Occipital lobe (tissue), 3 donors: ENCODE measurements at places on chromosomes 6 and 20.

- DNase-seq, result no peak
Measured at GRCh38 chr20:62454904-62455636, 20.7 kb downstream of the GATA5 start.

GRCh38 chr6:119360262-119360915 lies 10.8 kb upstream of the MAN1A1 start:
- no peak for DNase-seq

- no peak for DNase-seq
Measured at GRCh38 chr20:38155811-38156210, 9.3 kb downstream of the TGM2 start.

GRCh38 chr6:95352064-95352795 lies 225.1 kb upstream of the MANEA start:
- no peak for DNase-seq

DNA sequence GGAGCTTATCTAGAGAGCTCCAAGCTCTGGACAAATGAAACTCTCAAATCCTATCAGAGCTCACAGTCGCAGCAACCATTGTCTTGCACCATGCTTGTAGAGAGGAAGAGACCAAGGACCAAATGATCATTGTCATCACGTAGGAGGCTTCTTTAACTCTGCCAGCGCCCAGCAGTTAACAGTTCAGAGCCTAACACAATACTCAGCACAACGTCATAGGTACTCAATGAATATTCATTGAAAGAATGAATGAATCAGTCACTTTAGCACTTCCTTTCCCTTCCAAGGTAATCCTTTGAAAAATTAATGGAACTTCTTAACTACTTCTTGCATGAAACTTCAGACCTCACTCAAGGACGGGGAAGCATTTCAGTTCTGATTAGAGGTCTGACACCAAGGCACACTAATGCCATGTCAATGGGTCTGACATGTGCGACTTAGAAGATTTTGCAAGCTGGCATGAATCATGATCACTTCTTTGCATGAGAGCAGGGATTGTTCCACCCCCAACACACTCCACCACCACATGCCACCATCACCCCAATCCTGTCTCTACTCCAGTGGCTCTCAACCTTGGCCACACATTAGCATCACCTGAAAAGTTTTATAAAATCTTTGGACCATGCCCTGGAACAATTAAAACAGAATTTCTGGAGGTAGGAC lies 45.1 kb downstream of the KHDC1L start:
- no peak for DNase-seq

- DNase-seq, result no peak
Measured at GRCh38 chr20:37880726-37881591, 22.0 kb upstream of the VSTM2L start.

DNA sequence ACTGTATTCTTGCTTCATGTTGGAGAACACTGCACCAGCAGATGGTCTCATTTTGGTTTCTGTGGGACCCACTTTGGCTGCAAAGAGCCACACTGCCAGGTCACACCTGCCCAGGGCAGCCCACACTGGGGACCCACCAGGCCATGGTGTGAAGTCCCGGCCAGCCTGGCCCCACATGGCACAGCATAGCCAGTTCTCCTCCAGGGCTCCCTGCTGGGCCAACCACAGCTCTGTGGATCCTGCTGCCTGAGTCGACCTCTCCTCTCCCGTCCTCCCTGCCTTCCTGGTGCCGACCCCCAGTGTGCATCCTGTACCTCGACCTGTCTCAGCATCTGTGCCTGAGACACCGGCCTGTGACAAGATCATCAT lies 3.0 kb downstream of the ARFRP1 start:
- DNase-seq, result no peak

DNA sequence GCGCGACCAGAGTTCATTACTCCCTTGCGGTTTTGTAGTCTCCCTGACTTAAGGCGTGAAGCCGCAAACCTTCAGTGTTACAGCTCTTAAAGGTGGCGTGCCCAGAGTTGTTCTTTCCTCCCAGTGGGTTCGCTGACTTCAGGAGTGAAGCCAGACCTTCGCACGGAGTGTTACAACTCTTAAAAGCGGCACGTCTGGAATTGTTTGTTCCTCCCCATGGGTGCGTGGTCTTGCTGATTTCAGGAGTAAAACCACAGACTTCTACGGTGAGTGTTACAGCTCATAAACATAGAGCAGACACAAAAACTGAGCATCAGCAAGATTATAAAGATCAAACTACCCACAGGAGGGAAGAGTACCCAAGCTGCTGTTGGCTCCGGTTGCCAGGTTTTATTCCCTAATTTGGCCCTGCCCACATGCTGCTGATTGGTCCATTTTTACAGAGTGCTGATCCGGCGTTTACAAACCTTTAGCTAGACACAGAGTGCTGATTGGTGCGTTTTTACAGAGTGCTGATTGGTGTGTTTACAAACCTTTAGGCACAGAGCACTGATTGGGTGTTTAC lies 10.4 kb downstream of the TMEM14C start:
- no peak for DNase-seq

DNA sequence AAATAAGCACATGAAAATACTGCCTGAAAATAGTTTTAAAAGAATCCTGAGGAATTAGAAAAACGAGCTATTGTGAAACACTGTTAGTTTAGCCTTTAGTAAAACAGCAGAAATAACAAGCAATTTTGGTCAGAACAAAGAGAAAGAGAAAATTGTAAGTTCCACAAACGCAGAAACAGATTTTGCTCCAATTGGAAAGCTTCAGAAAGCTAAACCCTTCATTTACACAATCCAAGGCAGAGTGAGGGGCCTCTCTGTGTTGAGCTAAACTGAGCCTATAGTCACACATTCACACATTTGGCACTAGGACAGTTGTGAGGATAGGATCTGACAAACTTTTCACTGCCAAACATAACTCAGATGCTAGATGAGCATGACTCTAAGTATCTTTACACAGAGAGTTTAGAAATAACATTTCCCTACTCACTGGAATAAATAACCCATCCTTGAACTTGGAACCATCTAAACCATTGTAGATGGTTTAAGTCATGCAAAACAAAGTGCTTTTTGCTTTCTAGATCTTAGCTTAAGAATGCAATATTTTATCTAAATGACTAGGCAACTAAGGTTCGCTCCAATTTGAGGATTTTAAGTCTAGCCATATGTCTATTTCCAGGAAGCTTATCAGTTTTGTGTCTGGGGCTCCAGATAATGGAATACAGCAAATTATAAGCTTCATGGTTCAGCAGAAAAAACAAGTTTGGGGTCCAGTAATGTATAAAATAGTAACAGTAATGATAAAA lies 122.6 kb downstream of the SGK1 start:
- no peak for DNase-seq

GRCh38 chr6:151130329-151130728 lies 109.4 kb upstream of the AKAP12 start:
- no peak for DNase-seq

DNA sequence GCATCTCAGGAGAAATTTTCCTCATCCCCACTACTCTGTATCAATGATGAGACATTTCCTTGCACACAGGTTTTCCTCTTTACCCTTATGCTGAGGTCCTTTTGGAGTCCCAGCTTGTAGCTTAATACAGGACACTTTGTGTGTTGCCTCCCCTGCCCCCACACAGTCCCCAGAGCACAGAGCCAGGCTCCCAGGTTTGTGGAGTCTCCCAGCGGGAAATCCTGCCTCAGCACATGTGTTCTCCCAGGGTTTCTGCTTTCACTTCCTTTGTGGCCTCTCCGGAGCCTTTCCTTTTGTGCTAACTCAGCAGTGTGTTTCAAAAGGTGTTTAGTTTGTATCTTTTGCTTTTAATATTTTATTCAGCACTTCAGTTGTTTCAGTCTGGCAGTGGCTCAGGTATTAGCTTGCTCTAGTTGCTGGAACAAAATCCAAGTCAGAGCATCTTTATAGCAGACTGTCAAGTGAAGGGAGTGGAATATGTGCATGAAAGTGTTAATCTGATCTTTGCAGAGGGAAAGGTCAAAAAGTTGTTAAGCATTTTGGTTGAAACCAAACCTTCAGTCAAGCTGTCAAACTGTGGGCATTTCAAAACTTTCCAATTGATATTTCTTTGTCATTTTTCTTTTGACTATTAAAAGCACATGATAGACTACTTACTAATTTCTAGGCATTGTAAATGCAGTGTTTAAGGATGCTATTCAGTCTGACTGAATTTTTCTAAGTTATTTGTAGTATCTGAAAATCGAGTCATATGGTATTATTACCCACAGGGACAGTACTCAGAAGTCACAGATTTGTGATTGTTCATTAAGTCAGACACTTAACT lies 8.6 kb downstream of the SNX9 start:
- DNase-seq, result no peak

- no peak for DNase-seq
Measured at GRCh38 chr6:170442596-170442995, 110.5 kb downstream of the PSMB1 start.

DNA sequence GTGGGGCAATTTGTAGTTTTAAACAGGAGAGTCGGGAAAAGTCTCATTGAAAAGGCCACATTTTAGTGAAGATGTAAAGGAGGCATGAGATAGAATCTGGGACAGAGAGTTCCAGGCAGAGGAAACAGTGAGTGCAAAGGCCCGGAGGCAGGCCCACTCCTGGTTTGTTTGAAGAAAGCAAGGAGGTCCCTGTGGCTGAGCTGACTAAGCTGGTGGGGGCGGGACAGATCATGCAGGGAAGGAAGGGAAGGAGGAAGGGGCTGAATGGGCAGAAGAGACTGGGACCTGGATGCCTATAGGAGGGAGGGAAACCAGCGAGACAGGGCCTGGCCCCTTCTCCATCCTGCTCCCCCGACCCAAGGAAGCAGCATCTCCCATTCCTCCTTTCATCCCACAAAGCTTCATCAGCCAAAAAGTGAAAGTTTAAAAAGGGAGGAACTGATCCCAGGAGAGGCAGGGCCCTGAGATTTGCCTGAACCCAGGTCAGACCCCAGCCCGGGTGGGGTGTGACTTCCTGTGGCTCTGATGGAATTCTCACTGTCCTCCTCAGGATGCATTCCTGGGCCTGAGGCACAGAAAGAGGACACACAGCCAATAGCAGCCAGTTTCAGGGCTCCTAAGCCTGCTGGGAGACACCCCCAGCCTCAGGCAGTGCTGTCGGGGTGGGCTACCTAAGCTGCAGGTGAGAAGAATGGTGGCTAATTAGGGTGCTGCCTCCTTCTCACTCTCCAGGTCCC lies 54.2 kb upstream of the SIRPA start:
- no peak for DNase-seq

DNA sequence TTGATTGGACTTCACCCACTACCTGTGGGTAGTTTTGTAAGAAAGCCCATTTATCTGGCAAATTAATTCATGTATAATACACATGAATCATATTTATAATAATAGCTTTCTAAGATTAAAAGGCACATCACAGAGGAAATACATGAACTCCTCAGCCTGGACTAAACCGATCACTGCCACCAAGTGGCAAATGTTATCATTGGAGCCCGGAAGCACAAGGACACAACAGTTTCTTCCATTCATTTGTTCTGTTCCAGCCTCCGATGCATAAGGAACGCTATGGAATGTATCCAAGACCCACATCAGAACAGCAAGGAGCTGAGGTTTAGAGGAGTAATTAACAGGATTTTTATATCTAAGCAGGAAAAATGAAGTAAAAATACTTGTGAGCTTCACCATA lies 13.9 kb upstream of the IPCEF1 start:
- DNase-seq, result peak; percentile 5

DNA sequence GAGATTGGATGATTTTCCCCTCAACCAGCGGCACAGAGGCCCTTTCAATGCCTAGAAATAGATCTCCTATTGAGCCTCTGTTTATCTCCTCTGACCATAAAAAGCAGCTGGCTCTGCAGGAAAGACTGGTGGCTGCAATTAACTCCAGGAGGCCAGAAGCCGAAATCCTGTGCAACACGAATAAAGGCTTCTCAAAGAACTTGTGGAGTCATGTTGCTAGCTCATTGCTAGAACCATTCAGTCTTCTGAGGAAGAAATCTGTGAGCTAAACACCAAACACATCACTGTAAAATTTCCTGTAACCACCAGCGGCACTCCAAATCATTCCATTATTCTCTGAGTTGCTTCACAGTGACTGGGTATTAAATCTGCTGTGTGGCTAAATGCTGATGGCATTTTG lies 49.1 kb upstream of the TPD52L1 start:
- DNase-seq, result no peak

DNA sequence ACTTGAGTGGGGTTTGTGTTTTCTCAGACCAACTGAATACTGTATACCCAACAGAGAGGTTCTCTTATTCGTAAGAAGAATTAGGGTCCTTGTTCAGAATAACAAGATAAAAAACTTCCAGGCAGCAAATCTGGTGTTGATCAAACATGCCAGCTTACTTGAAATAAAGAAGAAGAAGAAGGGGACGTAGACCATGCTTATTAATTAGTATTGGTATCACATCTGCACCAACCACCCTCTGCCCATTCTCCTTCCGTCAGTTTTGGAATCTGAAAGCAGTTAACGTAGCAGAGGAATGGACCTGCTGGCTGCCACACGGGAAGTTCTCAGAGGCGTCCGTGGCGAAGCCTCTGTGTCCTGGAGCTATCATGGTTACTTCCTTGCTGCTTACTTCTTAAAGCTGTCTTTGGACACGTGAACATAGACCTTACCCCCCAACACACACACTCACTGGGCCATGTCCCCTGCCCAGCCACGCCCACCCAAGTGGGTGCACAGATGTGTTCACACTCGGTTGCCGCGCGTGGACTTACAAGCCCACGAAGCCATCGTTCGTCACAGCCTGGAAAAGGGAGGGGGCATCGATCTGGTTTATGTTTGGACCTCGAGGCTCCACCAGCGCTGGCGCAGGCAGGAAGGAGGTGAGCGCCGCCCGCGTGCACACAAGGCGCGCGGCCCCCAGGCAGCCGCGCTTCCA lies 4.1 kb upstream of the DLL1 start:
- no peak for DNase-seq

DNA sequence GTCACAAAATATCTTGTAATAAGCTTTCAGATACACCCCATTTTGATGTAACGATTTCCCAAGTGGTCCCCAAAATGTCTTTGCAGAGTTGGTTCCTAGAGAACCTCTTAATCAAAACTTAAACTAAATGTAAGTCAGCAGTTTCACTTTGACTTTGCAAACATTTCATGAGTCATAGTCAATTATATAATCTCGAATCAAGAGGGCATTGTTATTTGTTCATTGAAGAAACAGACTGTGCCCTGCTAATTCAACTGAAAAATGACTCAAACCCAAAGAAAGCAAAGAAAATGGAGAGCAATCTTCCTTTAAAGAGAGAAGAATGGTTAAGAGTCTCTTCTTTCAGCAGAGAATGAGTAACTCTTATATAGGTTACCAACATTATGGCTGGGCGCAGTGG lies 58.3 kb downstream of the IPCEF1 start:
- DNase-seq, result no peak

DNA sequence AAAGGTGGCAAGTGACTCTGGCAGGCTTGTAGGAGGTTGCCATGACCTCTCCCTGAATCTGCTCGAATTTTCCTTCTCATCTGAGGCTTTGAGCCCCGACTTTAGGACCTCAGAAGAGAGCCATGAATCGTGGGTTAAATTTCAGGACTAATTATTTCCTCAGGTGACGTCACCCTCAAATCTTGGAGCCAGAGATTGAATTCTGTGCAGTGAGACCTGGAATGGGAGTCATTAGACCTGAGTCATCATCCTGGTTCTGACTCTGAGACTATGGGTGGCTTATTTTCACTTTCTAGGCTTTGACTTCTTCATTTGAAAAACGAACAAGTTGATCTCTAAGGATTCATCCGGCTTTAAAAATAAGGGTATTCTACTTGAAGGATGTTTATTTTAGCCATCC lies 48.5 kb upstream of the PDYN start:
- no peak for DNase-seq
